Activated CD8-positive, alpha-beta memory T cell treated with anti-CD3 and anti-CD28 coated beads for 48 hours (primary cell): ENCODE measurements at places on chromosomes 2 and 18.

GRCh38 chr2:65390134-65390533 lies 42.3 kb downstream of the SPRED2 start:
- no peak for DNase-seq

DNA sequence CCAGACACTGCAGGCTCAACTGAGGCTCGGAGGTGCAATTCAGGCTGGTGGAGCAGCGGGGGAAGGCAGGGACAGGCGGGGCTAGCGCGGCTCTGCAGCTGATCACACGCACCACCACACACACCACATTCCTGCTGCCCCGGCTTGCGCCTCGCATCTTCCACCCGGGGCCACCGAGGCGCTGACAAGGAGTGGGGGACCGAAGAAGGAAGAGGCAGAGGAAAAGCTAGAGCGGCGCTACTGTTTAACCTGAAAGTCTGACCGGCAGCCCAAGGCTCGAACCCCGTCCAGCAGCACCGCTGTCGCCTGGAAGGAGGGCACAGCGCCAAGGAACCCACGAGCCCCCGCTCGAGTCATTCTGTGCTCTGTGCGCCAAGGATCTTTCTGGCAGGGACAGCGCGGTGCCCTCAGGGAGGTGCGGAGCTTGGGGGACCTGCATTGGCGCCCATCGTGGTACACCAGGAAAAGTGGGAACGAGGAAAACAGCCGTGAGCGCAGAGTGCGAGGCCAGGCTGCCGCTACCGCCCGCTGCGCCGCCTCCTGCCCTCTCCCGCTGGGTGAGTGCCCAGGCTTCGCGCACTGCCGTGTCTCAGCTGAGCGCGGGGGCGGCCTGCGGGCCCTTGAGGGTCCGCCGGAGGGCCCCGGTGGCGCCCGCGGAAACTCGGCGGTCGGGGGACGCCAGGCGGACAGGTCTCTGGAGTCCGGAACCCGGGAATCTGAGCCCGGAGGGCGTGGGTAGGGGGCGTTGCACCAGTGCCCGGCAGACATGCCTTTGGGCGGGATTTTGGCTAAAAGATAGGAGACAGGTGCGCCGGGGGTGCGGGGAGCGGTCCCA lies 860 bp upstream of the KCNJ3 start:
- DNase-seq = no peak

DNA sequence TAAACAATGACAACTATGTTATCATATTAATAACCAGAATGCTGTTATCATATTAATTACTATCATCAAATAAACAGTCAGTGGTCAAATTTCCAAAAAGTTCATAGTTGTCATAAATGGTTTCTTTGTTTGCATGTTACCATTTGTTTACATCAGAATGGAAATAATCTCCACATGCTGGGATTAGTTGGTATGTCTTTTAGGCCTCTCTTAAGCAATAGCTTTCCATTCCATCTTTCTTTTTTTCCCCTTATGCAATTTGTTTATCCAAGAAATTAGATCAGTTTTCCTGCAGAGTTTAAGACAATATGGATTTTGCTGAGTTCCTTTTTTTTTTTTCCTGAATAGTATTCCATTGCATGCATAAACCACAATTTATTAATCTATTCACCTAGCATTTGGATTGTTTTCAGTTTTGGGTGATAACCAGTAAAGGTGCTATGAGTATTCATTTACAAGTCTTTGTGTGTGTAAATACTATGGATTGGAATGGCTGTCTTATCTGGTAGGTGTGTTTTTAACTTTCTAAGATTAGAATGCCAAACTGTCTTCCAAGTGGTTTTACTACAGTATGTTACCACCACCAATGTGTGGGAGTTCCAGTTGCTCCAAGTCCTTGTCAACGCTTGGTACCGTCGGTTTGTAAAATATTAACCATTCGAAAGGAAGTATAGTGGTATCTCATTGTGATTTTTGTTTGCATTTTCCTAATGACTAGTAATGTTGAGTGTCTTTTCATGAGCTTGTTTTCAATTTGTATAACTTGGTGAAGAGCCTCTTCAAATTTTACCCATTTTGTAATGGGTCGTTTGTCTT lies 33.3 kb upstream of the TXNDC2 start:
- no peak for DNase-seq

GRCh38 chr2:176636401-176636800 lies 367.2 kb downstream of the MTX2 start:
- no peak for DNase-seq

DNA sequence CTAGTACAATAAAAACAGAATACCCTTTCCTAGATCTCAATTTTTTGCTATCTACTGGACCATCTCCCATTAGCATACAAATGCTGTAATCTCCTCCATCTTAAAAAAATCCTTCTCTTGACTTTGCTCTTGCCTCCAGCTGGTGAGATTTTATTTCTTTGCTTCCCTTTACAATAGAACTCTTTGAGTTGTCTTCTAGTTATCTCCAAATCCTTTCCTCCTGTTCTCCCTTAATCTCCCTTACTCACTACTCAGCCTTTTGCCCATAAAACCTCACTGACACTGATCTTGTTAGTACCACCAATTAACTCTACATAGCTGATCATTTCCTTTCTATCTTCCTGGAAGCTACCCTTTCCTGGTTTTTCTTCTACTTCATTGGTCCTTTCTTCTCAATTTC lies 63.5 kb upstream of the FRZB start:
- DNase-seq = no peak

GRCh38 chr2:8414946-8415879 lies 266.6 kb upstream of the ID2 start:
- DNase-seq = no peak

- DNase-seq = no peak
These were observed 87.0 kb downstream of the GALNT3 start for GRCh38 chr2:165706960-165707487.

- no peak for DNase-seq
These were observed 165.3 kb downstream of the ARL4C start for GRCh38 chr2:234331566-234331965.

DNA sequence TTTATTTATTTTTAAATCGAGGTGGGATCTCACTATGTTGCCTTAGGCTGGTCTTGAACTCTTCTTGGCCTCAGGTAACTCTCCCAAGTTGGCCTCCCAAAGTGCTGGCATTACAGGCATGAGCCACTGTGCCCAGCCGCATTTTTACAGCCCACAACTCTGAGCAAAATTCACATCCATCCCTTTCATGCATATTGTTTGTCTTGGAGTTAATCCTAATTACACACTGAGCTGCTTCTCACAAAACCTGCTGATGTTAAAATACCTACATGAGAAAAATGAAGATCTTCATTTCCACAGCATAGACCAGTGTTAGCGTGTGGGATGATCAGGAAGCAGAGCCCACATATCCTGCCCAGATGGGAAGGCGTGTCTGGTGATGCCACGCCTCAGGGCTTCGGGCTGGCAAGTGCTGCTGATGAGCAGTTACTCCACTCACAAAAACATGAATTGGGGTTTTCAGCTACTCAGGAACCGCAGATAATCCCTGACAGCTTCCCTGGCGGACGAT lies 14.6 kb downstream of the ITGB1BP1 start:
- no peak for DNase-seq

DNA sequence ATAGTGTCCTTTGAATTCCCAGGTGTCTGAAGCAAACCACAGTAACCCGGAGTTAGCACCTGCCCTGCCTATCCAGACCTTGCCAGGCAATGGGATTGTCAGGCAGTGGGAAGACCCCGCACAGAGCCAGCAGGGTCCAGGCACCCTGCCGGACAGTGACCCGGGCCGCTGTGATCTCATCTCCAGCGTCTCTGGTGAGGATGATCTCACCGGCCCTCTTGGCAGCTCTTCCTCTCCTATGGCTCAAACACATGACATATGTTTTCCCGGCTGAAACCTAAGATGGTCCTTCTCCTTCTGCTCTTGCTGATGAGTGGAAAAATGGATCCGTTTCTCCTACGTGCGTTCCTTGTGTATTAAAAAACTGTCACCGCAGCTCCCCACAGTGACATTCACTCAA lies 75.1 kb downstream of the ACOXL start:
- DNase-seq = no peak

DNA sequence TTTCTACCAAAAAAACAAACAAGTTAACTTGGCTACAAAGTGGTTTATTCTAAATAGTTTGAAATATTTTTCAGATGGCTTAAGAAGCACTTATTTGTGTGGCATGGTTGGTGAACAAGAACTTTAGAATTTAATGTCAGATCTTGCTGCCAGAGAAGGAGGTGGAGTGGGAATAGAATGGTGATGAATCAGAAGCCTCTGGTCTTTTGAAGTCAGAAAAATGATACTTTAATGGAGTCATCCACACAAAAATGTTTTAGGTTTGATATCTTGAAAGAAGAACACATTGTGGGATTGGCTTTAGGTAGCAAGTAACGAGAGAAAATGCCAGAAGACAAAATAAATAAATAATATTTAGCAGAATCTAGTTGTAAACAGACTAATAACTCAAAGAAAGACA lies 243.1 kb upstream of the FANCL start:
- DNase-seq = no peak

GRCh38 chr2:11798701-11799435 lies 52.4 kb downstream of the LPIN1 start:
- no peak for DNase-seq

DNA sequence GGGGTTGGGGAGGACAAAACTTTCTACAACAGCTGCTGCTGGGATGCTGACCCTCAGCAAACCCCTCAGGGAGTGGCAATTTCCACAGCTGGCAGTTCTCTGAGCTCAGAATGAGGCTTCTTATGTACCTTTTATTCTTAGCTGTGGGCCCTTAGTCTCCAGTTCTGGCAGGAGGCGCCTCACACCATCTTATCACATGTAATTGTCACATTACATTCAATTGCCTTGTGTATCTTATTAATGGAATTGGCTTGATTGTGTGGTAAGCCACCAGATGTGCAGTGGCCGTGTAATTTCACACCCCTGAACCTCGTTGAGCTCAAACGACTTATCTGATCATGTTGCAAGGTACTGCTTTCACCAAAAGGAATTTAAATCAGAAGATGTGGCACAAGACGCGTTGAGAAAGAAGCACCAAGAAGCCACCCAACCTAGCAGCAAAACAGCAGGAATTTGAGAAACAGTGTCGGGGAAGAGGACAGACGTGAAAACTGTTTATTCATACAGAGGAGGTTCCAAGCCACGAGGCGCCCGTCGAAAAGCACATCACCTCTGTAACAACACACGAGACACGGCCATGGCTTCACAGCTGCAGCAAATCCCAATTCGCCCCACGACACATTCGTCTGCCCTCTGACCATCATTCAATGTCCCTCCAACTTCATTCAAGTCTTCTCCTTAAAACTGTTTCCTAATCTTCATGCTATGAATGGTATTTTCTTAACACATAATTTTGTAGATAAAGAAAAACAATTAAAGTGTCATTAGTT lies 53.6 kb upstream of the LPIN2 start:
- DNase-seq = no peak

DNA sequence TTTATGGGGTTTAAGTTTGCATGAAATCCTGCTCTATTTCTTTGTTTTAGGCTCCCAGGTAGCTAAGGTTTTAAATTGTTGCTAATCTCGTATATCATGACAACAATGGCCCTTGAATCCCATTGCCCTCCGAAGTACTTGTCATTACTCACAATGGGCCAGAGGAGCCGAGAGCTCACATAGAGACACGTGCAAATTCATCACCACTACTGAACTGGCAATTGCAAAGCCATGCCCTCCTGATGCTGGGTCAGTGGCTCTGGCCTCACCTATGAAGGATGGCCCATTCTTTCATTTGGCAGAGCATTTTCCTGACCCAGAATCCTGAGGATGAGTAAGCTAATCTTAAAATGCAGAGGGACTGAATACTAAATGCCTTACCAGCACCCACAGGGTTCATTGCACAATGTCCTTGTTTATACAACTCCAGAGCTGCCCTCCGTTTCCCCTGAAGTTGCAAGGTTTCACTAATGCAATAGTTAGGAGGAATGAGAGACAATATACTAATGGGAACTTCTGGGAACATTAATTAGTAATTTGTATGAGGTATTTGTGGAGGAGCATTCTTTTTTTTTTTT lies 71.6 kb upstream of the GAREM1 start:
- DNase-seq = no peak

GRCh38 chr18:73717570-73717969 lies 430.1 kb downstream of the FBXO15 start:
- no peak for DNase-seq

DNA sequence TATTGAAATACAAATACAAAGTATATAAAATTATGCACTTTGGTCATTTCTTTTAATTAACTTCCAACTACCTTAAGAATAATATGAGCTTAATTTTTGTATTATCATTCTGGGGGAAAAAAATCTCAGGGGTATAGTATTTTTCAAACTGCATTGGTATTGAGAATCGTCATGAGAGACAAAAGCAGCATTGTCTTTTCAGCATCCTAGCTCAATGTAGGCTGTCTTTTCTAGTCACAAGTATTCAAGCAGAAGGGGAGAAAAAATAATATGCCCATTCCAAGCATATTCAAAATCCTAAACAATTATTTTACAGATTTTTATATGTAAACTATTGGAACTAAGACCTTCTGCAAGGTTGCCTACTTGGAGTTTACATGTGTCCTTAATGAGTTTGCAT lies 693.3 kb downstream of the LRP1B start:
- no peak for DNase-seq

GRCh38 chr2:73457982-73458381 lies 72.3 kb downstream of the ALMS1 start:
- no peak for DNase-seq

- DNase-seq = no peak
These were observed 71.7 kb downstream of the ZFP36L2 start for GRCh38 chr2:43154685-43155084.

- DNase-seq = no peak
These were observed 480.8 kb upstream of the KLHL29 start for GRCh38 chr2:22904126-22904684.

DNA sequence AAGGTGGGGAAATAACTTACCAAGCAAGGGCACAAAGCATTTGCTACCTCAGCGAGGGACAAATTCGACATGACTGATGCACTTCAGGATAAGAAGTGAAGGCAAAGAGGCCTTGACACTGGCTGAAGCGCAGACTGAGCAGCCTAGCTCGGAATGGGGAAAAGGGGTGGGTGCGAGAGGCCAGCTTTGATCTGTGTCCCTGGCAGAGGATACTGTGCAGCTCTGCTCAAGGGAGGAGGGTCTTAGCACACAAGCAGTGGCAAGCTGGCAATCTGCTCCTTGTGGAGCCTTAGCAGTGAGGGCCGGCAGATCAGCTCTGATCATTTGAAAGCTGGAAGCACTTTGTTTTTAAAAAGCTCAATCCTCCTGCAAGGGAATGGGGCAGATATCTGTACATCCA lies 222.3 kb downstream of the ZBTB7C start:
- DNase-seq = no peak
